SK-N-SH (cell line): ENCODE measurements at places on chromosomes 6 and 20. TPM values are rescaled to one million over a fixed set of nuclear protein-coding genes. Genes with fewer than 3 reads are reported as not detected.

The MLN gene
- polyA plus RNA-seq, result not detected in 2 replicates

The BPIFA1 gene
- polyA plus RNA-seq, result not detected in 2 replicates

The ENPP3 gene
- polyA plus RNA-seq, result not detected in 2 replicates

The LPIN3 gene
- 0.21 and 0.34 TPM in 2 replicates for polyA plus RNA-seq

- H3K4me1 ChIP-seq, result no peaks in the 10 kb centered on the region; the same call in 1 of the 2 replicates
- no peak for DNase-seq
- H3K27ac ChIP-seq, result no peak overlapping the region
- H3K27me3 ChIP-seq, result no peaks in the 10 kb centered on the region
- H3K4me3 ChIP-seq, result no peak overlapping the region
- H3K36me3 ChIP-seq, result no peaks in the 10 kb centered on the region
These were observed 477.2 kb downstream of the EPM2A start for GRCh38 chr6:145258122-145258521.

- H3K27me3 ChIP-seq, result no peaks in the 10 kb centered on the region
- no peak overlapping the region for H3K27ac ChIP-seq
- no peaks in the 10 kb centered on the region; the same call in 1 of the 2 replicates for H3K4me1 ChIP-seq
- H3K4me3 ChIP-seq, result peak overlapping the region; percentile 24
These were observed 22.3 kb upstream of the RPP40 start for GRCh38 chr6:5025911-5026819.

GRCh38 chr20:36153736-36154699 lies 522 bp upstream of the EPB41L1 start:
- H3K27ac ChIP-seq, result peak overlapping the region; percentile 8; the same call in 1 of the 2 replicates
- H3K4me3 ChIP-seq, result peak overlapping the region; percentile 88
- H3K4me1 ChIP-seq, result no peaks in the 10 kb centered on the region; the same call in 1 of the 2 replicates

- H3K36me3 ChIP-seq, result no peaks in the 10 kb centered on the region
- no peak for DNase-seq
- H3K4me3 ChIP-seq, result no peak overlapping the region
- no peaks in the 10 kb centered on the region; the same call in 1 of the 2 replicates for H3K4me1 ChIP-seq
These were observed 106.4 kb downstream of the SCP2D1 start for GRCh38 chr20:18919996-18920395.
